ENCODE measurements at places on chromosomes 1 and 21.

DNA sequence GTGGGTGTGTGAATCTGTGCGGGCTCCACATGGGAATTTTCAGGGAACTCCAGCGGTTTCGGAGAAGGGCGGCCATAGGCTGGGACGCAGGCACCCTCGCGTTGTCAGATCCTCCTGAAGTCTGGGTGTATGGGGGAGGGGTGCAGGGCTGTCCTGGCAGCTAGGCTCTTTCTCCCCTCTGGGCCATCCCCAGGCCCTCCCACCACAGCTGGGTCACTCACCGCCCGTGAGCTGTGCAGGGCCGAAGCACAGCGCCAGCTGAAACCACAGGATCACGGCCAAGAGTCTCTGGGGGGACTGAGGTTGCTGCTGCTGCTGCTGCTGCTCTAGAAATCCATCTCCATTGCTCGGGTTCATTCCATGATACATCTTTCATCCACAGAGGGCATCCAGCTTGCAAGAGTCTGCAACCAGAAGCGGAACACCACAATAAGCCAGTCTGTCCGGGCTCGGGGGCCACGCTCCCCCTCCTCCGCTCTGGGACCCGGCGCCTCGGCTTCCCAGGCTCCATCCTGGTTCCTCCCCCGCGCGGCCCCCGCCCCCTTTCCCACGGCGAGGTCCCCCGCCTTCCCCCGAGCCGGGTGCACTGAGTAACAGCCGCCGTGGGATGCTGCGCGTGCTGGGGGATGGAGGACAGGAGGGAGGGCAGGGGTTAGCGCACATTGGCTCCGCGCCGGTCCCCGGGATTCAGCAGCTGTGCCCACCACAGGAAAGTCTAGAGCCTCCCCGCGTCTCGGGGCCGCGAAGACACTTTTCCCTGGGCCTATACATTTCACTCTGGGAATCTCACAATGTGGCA is 720 bp downstream of the SUSD4 start:
- DNase-seq, result no peak

DNA sequence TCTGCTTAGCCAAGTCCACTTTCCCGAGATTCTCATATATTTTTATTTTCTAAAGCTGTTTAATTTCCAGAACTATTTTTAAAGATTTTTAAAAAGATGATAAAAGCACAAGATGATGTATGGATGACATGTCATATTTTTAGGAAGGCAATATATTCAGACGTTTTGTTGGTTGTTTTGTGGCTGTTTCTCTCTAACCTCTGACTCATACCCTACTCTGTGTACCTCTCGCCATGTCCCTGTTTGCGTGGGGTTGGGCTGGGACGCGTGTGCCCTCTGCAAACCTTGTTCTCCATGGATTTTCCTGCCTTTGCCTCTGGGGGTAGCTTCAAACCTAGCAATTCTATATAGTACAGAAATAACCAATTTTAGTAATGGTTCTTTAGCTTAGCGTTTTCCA is 132.0 kb downstream of the GALNT2 start:
- DNase-seq, result no peak

- peak; percentile 66 for DNase-seq
These were observed 689 bp downstream of the NASP start for GRCh38 chr1:45584351-45585109.

- no peak for DNase-seq
These were observed 58.1 kb downstream of the KIAA0040 start for GRCh38 chr1:175134500-175134899.

GRCh38 chr1:153831026-153831425 is 55.8 kb downstream of the SLC27A3 start:
- DNase-seq, result no peak

DNA sequence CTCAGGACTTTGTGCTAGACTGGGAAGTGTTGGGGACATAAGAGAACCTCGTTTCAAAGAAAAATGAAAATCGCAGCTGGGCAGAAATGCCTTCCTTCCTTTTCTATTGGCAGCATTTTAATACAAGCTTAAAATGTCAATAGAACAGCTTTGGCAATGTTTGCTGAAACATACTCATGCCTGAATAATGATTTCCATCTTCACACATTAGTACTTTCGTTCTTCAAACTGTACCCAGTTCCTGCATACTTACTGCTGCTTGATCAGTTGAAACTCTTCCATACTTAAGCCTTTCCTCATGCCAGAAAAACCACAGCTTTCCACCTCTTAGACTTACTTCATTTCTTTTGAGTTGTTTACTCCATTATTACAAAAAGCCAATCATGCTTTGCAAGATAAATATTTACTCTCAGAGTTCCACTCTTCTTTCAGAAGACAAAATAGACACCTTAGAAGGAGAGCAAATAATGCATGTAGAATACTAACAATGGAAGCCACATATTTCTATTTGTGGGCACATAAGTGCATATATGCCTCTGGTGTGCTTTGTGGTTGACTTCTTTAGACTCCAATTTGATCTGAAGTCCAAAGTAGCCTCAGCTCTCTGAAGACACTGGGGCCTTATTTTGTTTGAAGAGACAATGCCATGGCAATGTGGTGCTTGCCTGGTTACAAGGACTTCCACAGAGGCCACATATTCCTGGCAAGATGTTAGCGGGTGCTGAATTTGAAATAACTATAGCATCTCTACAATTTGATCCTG is 22.7 kb upstream of the CD55 start:
- no peak for DNase-seq

GRCh38 chr1:231684356-231685244 is 58.0 kb downstream of the DISC1 start:
- no peak for DNase-seq

DNA sequence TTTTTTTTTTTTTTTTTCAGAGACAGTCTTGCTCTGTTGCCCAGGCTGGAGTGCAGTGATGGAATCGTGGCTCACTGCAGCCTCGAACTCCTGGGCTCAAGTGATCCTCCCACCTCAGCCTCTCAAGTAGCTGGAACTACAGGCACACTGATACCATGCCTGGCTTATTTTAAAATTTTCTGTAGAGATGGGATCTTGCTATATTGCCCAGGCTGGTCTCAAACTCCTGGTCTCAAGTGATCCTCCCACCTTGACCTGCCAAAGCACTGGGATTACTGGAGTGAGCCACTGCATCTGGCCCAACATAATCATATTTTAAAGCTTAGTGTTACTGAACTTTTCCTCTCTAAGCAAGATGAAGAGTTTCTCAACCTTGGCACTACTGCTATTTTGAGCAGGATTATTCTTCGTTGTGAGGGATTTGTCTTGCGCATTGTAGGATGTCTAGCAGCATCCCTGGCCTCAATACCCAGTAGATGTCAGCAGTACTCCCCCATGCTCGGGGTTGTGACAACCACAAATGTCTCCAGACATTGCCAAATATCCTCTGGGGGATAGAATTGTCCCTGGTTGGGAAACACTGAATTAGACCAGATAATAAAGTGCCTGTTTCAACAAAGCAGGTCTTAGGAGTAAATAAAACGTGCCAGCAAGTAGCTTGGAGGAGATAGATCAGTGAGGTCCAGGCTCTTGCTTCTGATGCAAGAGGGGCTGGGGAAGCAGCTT is 15.1 kb upstream of the THRAP3 start:
- no peak for DNase-seq

GRCh38 chr1:87872692-87873091 is 544.0 kb downstream of the LMO4 start:
- no peak for DNase-seq

DNA sequence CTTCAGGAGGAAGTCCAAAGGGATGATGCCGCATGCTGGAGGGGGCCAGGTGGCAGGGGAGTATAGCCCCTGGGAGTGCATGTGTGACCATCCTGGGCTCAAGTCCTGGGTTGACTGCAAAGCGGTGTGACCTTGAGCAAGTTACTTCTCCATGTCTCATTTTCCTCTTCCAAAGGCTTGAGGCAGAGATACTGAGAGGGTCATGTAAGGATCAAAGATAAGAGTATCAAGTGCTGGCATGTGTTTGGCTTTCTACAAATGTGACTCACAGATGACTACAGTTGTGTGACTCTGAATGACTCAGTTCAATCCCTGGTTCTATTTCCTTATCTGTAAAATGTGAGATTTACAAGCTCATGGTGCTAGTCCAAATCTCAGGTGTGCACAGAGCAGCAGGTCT is 26.1 kb downstream of the PROK1 start:
- no peak for DNase-seq

GRCh38 chr1:69921486-69921885 is 283.9 kb downstream of the LRRC40 start:
- DNase-seq, result no peak

DNA sequence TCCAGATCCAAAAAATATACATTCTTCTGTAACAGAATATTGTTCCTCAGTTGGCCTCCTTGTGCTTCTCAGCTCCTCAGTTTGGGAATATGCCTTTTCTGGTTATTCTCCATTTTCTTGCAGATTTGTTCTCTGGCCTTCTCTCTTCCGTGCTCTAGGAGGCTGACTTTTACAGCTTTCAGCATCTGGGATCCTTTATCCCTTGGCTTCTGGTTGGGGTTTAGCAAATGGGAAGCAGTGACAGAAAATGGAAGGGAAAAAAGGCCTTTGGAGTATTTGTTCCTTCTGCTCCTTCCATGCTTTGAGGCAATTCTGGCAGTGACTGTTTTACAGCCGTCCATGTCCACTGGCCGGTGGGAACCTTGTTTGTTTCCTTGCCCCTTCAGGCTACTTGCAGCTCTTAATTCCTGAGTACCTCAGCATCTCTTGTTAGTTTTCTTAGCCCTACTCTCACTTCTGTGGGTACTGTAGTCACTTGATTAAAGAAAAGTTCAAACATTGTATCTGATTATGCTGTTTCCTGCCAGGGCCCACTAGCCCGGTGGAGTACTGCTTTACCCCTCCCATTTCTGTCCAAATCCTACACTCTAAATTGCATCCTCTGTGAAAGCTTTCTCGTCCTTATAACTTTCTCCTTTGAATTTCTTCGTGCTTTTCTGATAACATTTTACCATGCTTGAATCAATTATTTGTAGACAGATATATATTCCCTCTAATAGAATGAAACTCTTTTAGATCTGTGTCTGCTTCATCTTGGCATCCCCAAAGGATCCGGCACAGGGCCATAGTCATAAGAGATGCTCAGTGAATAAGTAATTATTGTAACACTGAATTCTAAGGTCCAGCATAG is 118.2 kb downstream of the OSBPL9 start:
- no peak for DNase-seq

DNA sequence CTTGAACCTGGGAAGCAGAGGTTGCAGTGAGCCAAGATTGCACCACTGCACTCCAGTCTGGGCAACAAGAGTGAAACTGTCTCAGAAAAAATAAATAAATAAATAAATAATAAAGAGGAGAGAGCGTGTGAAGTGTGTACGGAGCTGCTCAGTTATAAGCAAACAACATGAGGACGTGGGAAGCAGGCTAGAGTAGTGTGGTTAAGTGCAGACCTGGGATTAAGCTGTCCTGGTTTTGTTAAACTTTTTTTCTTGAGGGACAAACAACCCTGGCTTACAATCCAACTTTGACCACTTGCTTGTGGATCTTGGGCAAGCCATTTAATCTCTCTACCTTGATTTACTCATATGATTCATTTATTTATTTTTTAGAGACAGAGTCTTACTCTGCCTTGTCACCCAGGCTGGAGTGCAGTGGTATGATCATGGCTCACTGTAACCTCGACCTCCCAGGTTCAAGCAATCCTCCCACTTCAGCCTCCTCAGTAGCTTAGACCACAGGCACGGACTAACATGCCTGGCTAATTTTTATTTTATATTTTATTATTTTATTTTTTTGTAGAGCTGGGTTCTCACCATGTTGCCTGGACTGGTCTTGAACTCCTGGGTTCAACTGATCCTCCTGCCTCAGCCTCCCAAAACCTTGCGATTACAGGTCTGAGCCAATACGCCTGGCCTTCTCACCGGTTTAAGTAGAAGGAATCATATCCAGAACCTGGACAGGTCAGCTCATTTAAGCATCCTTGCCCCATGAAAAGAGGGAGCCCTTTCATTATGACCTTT is 52.7 kb downstream of the RPS6KA1 start:
- DNase-seq, result no peak

- DNase-seq, result no peak
These were observed 1806.8 kb downstream of the BRINP3 start for GRCh38 chr1:188670837-188671236.

GRCh38 chr1:176770066-176770465 is 307.1 kb downstream of the PAPPA2 start:
- no peak for DNase-seq

GRCh38 chr1:206705191-206705590 is 20.5 kb downstream of the MAPKAPK2 start:
- no peak for DNase-seq

DNA sequence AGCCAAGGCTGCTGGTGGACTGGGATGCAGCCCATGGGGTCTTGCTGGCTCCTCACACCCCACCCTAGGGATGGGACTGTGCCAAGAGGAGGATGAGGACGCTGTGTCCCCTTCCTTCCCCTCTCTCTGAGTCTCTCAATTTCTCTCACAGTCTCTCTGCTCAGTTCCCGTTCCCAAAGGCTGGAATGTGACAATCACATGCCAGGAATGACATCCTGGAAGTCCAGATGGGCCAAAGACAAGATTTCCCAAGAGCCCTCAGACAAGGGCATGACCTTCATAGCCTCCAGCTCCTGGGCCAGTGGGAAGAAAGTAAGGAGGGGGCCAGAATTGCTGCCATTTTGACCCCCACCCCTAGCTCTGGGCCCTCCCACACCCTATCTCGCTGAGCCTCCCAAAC is 7.6 kb upstream of the CDCP2 start:
- no peak for DNase-seq

GRCh38 chr1:41158147-41158875 is 83.8 kb downstream of the SCMH1 start:
- DNase-seq, result peak; percentile 1

GRCh38 chr1:237677979-237678378 is 212.7 kb downstream of the ZP4 start:
- no peak for DNase-seq

- DNase-seq, result no peak
These were observed 57.3 kb downstream of the SLC37A1 start for GRCh38 chr21:42570841-42571387.

DNA sequence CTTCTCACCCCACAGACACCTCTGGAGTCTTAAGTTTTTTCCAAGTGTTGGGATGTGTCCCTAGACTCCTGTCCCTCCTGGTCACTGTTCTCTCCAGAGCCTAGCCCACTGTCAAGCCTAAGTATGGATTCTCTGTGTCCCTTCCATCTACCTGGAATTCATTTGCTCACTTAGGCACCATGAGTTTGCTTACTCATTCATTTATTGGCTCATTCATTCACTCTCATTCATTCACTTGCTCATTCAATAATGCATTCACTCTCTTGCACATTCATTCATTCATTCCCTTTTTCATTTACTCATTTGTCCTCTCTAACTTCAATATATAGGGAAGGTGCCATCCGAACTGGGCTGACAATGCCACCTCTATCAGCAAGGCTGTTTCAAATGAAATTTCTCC is 1.6 kb downstream of the S100A16 start:
- DNase-seq, result no peak

DNA sequence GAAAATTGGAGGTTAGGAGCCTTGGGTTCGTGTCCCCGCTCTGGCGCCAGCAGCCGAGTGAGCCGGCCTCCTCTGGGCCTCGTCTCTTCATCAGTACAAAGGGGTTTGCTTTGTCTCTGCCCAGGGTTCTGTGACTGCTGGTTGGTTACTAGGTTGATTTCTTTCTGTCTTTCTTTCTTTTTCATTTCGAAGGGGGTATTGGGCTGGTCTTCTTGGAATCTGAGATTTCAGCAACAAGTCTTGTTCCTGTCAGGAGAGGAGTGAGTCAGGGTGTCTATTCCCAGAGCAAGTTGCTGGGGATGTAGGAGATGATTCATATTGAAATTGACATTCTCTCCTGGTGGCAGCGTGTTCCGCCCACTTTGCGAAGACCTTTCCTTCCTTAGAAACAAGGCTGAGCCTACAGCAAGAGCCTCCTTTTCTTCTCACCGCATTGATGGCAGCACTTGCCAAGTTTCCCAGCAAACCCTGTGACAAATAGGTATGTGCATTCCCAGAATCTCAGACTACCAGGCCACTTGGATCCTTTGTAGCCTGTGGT is 79.2 kb downstream of the MAN1C1 start:
- DNase-seq, result no peak
